ENCODE measurements at places on chromosomes 3 and 15.

- DNase-seq = no peak
Observed at GRCh38 chr3:188720636-188721035, 451.1 kb upstream of the TPRG1 start.

GRCh38 chr3:161412123-161412522 lies 40.8 kb upstream of the SPTSSB start:
- no peak for DNase-seq

GRCh38 chr15:79702621-79703020 lies 194.2 kb downstream of the MTHFS start:
- DNase-seq = no peak

GRCh38 chr3:172104471-172105072 lies 65.2 kb downstream of the FNDC3B start:
- DNase-seq = no peak

- no peak for DNase-seq
Observed at GRCh38 chr15:25236861-25237155, 202.0 kb downstream of the UBE3A start.

DNA sequence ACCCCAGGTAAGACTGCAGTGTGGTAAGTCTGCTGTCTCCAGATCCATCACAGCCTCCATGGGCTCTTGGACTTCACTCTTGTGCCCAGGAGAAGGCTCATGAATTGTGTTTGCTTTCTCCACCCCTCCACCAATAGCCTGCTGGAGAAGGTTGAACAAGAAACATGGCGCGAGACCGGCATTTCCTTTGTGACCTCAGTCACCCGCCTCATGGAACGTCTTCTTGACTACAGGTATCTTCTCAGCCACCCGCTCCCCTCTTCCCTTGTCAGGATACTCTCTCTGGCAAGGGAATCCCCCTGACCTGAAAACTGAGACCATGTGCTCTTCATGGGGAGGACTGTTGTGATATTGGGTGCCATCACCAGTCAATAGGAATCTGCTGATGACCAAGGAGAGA lies 52.1 kb upstream of the MANF start:
- no peak for DNase-seq
